Liver (tissue), 10 donors: ENCODE measurements at places on chromosomes 1 and 21.

DNA sequence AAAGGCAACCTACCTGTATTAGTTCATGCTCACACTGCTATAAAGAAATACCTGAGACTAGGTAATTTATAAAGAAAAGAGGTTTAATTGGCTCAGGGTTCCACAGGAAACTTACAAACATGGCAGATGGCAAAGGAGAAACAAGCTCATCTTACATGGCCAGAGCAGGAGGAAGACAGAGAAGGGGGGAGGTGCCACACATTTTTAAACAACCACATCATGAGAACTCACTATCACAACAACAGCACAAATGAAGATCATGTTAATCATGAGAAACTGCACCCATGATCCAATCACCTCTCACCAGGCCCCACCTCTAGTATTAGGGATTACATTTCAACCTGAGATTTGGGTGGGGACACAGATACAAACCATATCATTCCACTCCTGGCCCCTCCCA is 90.6 kb upstream of the KCTD3 start:
- no peak for DNase-seq

GRCh38 chr1:184755226-184756065 is 788 bp upstream of the EDEM3 start:
- no peak for DNase-seq

DNA sequence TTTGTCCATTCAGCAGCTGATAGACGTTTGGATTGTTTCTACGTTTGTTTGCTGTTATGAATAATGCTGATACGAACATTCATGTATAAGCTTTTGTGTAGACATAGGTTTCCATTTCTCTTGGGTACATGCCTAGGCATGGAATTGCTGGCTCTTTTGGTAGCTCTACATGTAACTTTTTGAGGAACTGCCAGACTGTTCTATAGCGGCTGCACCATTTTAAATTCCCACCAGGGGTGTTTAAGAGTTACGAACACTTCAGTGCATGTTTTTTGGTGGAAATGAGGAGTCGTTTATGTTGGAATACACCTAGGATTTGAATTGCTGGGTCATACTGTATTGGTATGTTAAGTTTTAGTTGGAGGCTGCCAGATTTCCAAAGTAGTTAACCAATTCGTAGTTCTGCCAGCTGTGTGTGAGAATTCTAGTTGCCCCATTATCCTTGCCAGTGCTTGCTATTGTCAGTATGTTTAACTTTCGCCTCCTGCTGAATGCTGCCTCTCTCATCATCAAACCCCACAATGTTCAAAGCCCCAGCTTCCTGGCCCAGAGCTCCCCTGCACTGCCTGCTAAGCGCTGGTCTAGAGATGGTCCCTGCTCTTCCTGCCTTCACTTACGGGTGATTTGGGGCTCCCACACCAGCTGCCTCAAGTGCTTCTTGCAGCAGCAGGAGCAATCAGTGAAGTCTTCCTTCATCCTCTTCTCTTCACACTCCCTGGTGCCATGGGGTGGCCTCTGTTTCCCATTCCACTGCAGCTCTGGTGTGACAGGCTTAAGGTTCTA is 81.0 kb downstream of the MAN1C1 start:
- no peak for DNase-seq

GRCh38 chr1:55203064-55203463 is 12.1 kb downstream of the USP24 start:
- DNase-seq: no peak

- no peak for DNase-seq
Observed at GRCh38 chr1:236090741-236091147, 25.9 kb upstream of the NID1 start.

- DNase-seq: peak; percentile 70
Observed at GRCh38 chr21:45478115-45478801, 64.0 kb downstream of the SLC19A1 start.

GRCh38 chr1:87803375-87803774 is 474.7 kb downstream of the LMO4 start:
- DNase-seq: no peak
